Fibroblast of lung (primary cell): ENCODE measurements at places on chromosomes 13 and 19. TPM values are rescaled to one million over a fixed set of nuclear protein-coding genes. Genes with fewer than 3 reads are reported as not detected.

AP1M1 gene
- polyA plus RNA-seq, result 94.4 and 130 TPM in 2 replicates

RNF17 gene
- 0.26 TPM in 1 of 2 replicates, not detected in the other for polyA plus RNA-seq

PALM gene
- polyA plus RNA-seq, result 1.0 and 3.2 TPM in 2 replicates

PNPLA6 gene
- polyA plus RNA-seq, result 20.9 and 34.2 TPM in 2 replicates

MYH14 gene
- polyA plus RNA-seq, result not detected in 2 replicates

DNA sequence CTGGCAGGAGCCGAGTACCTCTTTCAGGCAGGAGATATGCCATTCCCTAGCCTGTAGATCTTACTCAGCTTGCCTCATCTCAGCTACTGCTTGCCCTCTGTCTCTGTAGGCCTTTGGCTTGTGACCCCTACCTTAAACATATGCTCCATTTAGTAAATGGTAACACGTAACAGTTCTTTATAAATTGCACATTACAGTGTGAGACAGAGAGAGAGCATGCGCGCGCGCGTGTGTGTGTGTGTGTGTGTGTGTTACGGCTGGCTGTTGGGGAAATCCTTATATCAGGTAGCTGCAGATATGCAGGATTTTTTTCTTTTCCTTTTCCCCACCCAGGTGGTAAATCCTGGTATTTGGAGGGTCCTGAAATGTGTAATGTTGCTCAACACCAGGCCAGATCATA is 4.2 kb downstream of the SPINT2 start:
- no peak for DNase-seq
- no peaks in the 10 kb centered on the region for H3K27me3 ChIP-seq
- peaks cover 17% of the 10 kb centered on the region for H3K4me1 ChIP-seq
- H3K36me3 ChIP-seq, result no peaks in the 10 kb centered on the region
- H3K4me3 ChIP-seq, result no peak overlapping the region
- no peak overlapping the region for H3K27ac ChIP-seq

GRCh38 chr13:106570299-106570852 is 2.4 kb upstream of the ARGLU1 start:
- DNase-seq, result peak; percentile 51
- no peak overlapping the region for H3K4me3 ChIP-seq
- H3K36me3 ChIP-seq, result no peaks in the 10 kb centered on the region
- H3K4me1 ChIP-seq, result peaks cover 6% of the 10 kb centered on the region

- H3K4me1 ChIP-seq, result no peaks in the 10 kb centered on the region
- no peaks in the 10 kb centered on the region for H3K36me3 ChIP-seq
- no peak for DNase-seq
- peaks cover 2% of the 10 kb centered on the region for H3K27me3 ChIP-seq
- H3K4me3 ChIP-seq, result no peak overlapping the region
Observed at GRCh38 chr19:40493778-40494177, 27.0 kb downstream of the SPTBN4 start.

DNA sequence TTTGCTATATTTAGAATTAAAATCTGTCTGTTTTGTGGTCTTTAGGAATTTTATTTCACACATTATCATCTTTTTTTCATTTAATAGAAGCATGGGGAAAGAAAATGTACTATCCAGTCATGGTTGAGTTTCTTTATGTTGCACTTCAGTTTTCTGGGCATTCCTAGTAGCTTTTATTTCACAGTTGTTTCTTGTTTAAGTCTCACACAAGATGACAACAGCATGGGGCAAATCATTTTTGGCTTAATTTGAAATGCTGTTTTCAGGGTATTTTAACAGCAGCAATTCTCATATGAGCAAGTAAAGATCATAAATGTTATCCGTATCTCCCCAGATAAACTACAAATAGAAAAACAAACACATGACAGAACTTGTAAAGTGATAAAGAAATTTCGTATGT is 1600.2 kb downstream of the PCDH9 start:
- no peaks in the 10 kb centered on the region for H3K36me3 ChIP-seq
- no peaks in the 10 kb centered on the region for H3K4me1 ChIP-seq
- no peak overlapping the region for H3K27ac ChIP-seq
- no peaks in the 10 kb centered on the region for H3K27me3 ChIP-seq
- no peak for DNase-seq

DNA sequence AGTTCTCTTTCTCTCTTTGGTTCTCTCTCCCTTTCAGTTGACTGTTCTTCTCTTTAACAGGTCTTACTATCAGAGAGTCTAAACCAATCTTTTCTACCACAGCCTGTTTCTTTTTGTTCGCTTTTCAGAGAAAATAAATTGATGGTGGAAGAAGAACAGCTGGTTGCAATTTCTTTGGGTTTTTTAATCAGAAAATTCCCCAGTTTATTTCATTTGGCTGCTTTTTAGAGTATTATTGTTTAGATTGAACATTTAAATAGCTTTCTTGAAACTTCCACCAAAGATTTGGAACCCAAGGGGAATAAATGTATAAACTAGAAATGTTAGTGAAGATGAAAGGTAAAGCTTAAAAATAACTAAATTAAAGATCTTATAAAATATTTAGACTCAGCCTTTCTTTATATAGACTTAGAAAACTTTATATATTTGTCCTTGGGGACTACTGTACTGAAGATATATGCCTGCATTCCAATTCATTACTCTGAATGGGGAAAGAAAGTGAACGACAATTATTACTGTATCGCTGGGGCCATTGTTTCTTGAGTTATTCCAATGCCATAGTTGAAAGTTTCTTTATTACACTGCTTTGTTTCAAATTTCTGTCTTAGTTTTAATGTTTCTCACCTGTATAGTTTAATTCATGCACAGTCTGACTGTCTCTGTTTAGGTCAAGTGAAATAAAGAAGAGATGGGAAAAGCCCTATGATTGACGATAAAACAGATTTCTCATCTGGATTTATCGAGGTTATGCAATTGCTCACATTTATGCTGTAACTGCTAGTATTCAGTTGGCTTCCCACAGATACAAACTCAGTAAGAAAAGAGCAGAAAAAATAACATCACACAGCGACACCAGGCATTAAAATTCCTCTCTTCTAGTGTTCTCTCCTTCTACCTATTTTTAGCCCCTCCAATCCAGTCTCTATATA is 169.4 kb upstream of the CSNK1A1L start:
- H3K4me3 ChIP-seq, result no peak overlapping the region
- H3K4me1 ChIP-seq, result no peaks in the 10 kb centered on the region
- no peaks in the 10 kb centered on the region for H3K36me3 ChIP-seq
- no peak overlapping the region for H3K27ac ChIP-seq
- no peaks in the 10 kb centered on the region for H3K27me3 ChIP-seq
